Ovary (tissue), 10 donors: ENCODE measurements at places on chromosomes 12 and 14. TPM values are rescaled to one million over a fixed set of nuclear protein-coding genes. Genes with fewer than 3 reads are reported as not detected.

- peak overlapping the region; percentile 95 for H3K4me3 ChIP-seq
- DNase-seq = no peak
- peaks cover 9% of the 10 kb centered on the region for H3K4me1 ChIP-seq
Measured at GRCh38 chr14:93185349-93185720, 218 bp downstream of the LYSET start.

The FKBP3 gene
- 40.7 TPM for total RNA-seq

The DNAAF2 gene
- total RNA-seq = 6.6 TPM

DNA sequence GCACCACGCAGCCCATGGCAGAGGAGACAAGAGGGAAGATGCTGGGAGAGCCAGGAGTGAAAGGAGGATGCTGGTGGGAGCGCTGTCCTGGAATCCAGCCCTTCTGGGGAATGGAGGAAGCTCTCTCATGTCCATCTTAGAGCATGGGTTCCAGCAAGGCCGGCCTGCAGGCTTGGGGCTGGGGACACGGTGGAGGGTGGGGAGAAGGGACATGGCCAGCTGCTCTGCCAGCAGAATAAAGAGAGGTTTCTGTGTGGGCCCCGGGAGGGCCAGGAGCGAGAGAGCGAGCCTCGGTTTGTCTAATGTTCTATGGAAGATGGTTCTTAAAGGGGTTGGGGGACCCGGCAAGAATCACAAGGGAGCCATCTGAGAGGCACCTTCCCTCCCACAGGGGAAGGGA, 60.2 kb downstream of the RIMBP2 start:
- no peak overlapping the region for H3K4me3 ChIP-seq
- no peak for DNase-seq
- H3K4me1 ChIP-seq = no peaks in the 10 kb centered on the region
- H3K27ac ChIP-seq = no peak overlapping the region

GRCh38 chr14:73245480-73246325, 8.4 kb downstream of the PAPLN start:
- no peak overlapping the region for H3K27ac ChIP-seq
- no peaks in the 10 kb centered on the region for H3K36me3 ChIP-seq
- no peak for DNase-seq
- H3K4me1 ChIP-seq = peaks cover 7% of the 10 kb centered on the region
- peak overlapping the region; percentile 35 for H3K4me3 ChIP-seq
- H3K27me3 ChIP-seq = no peaks in the 10 kb centered on the region

The PCED1B gene
- 13.0 TPM for total RNA-seq

The CLEC1B gene
- total RNA-seq = not detected

DNA sequence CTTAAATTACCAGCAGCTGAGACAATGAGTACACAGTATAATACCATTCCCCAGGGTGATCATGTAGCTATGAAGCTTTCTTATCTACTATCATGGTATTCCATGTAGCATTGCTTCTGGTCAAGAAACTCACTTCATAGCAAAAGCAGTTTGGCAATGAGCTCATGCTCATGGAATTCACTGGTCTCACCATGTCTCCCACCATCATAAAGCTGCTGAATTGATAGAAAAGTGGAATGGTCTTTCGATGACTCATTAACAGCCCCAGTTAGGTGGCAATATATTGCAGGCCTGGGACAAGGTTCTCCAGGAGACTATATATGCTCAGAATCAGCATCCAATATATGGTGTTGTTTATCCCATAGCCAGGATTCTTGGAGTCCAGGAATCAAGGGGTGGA, 553.7 kb downstream of the FOXG1 start:
- H3K4me1 ChIP-seq = no peaks in the 10 kb centered on the region
- no peaks in the 10 kb centered on the region for H3K27me3 ChIP-seq
- H3K36me3 ChIP-seq = no peaks in the 10 kb centered on the region

GRCh38 chr12:120653611-120654010, 13.2 kb downstream of the CABP1 start:
- no peak overlapping the region for H3K4me3 ChIP-seq
- no peaks in the 10 kb centered on the region for H3K36me3 ChIP-seq
- DNase-seq = no peak
- no peak overlapping the region for H3K27ac ChIP-seq

GRCh38 chr12:53505555-53506449, 1.5 kb downstream of the NPFF start:
- H3K27ac ChIP-seq = no peak overlapping the region
- peaks cover 14% of the 10 kb centered on the region for H3K4me1 ChIP-seq
- H3K36me3 ChIP-seq = no peaks in the 10 kb centered on the region
- no peak for DNase-seq

GRCh38 chr12:28891126-28891525, 258.0 kb upstream of the FAR2 start:
- no peak overlapping the region for H3K27ac ChIP-seq
- no peak overlapping the region for H3K4me3 ChIP-seq
- H3K4me1 ChIP-seq = no peaks in the 10 kb centered on the region
- no peak for DNase-seq
- no peaks in the 10 kb centered on the region for H3K27me3 ChIP-seq
- no peaks in the 10 kb centered on the region for H3K36me3 ChIP-seq

- no peak for DNase-seq
- H3K4me1 ChIP-seq = peaks cover 2% of the 10 kb centered on the region
- H3K27me3 ChIP-seq = no peaks in the 10 kb centered on the region
- no peaks in the 10 kb centered on the region for H3K36me3 ChIP-seq
- no peak overlapping the region for H3K4me3 ChIP-seq
- H3K27ac ChIP-seq = peak overlapping the region; percentile 22
Measured at GRCh38 chr14:31388687-31389413, 31.5 kb downstream of the HEATR5A start.

GRCh38 chr12:31594681-31595080, 3.7 kb upstream of the DENND5B start:
- no peaks in the 10 kb centered on the region for H3K27me3 ChIP-seq
- no peak overlapping the region for H3K27ac ChIP-seq
- H3K4me3 ChIP-seq = no peak overlapping the region

DNA sequence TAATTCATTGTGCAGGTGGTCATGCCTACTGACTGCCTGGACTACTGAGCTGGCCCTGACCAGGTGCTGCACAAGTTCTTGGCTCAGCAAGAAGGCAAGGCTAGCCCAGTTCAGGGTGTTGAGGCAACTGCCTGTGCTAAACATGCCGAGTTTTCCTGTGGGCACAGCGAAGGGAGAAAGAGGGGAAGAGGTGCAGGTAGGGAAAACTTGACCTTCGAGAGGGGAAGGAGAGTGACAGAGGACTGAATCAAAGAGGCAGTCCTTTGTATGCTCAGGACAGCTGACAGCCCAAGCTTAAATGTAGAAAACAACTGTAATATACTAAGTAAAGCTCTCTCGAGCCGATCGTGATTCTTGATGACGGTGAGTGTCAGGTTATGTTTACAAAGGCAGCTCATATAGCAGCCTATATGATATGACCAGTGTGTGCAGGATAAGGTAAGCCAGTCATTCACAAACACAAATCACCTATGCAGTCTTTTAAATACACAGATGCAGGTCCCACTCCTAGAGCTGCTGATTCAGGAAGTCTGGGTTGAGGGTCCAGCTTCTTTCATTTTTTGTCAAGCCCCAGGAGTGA, 2.6 kb downstream of the IRAK3 start:
- no peak for DNase-seq
- no peaks in the 10 kb centered on the region for H3K27me3 ChIP-seq
- no peak overlapping the region for H3K4me3 ChIP-seq

The LTB4R gene
- total RNA-seq = 7.6 TPM

The B3GNT4 gene
- total RNA-seq = not detected

- H3K4me3 ChIP-seq = no peak overlapping the region
- no peak for DNase-seq
- no peaks in the 10 kb centered on the region for H3K4me1 ChIP-seq
- no peaks in the 10 kb centered on the region for H3K36me3 ChIP-seq
- H3K27ac ChIP-seq = no peak overlapping the region
Measured at GRCh38 chr12:25501549-25501948, 51.5 kb downstream of the LMNTD1 start.

GRCh38 chr12:65123435-65124063, 2.4 kb upstream of the WIF1 start:
- no peak for DNase-seq
- no peaks in the 10 kb centered on the region for H3K27me3 ChIP-seq
- H3K36me3 ChIP-seq = no peaks in the 10 kb centered on the region

The CD27 gene
- total RNA-seq = not detected

DNA sequence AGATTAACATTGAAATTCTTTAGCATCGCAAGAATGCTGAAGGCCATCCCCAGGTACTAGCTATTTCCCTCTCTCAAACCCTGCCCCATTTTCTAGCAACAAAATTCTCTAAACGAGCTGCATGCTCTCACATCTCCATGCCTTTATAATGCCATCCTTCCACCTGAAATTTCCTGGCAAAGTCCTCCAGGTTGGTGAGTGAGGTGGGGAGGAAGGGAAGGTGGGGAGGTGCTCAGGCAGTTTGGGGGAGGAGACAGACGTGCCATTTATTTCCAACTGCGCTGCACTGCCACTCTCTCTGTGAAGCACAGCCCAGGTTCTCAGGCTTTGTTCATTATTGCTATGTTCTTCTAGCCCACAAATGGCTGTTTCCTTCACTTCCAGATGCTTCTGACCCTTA, 208.4 kb downstream of the PAWR start:
- H3K4me3 ChIP-seq = no peak overlapping the region
- no peak for DNase-seq
- no peaks in the 10 kb centered on the region for H3K27me3 ChIP-seq
- no peak overlapping the region for H3K27ac ChIP-seq
- H3K36me3 ChIP-seq = no peaks in the 10 kb centered on the region
- no peaks in the 10 kb centered on the region for H3K4me1 ChIP-seq

DNA sequence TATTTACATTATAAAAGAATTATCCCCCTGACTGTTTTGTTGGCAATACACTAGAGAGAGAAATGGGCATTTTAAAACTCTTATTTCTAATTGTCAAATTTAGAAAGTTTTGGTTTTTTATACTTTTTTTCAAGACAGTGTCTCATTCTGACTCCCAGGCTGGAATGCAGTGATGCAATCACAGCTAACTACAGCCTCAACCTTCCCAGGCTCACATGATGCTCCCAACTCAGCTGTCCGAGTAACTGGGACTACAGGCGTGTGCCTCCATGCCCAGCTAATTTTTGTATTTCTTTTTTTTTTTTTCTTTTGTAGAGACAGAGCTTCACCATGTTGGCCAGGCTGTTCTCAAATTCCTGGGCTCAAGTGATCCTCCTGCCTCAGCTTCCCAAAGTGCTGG, 8.3 kb upstream of the OR11H6 start:
- no peak overlapping the region for H3K27ac ChIP-seq
- H3K4me1 ChIP-seq = no peaks in the 10 kb centered on the region
- no peaks in the 10 kb centered on the region for H3K27me3 ChIP-seq
- no peak for DNase-seq
- no peaks in the 10 kb centered on the region for H3K36me3 ChIP-seq

DNA sequence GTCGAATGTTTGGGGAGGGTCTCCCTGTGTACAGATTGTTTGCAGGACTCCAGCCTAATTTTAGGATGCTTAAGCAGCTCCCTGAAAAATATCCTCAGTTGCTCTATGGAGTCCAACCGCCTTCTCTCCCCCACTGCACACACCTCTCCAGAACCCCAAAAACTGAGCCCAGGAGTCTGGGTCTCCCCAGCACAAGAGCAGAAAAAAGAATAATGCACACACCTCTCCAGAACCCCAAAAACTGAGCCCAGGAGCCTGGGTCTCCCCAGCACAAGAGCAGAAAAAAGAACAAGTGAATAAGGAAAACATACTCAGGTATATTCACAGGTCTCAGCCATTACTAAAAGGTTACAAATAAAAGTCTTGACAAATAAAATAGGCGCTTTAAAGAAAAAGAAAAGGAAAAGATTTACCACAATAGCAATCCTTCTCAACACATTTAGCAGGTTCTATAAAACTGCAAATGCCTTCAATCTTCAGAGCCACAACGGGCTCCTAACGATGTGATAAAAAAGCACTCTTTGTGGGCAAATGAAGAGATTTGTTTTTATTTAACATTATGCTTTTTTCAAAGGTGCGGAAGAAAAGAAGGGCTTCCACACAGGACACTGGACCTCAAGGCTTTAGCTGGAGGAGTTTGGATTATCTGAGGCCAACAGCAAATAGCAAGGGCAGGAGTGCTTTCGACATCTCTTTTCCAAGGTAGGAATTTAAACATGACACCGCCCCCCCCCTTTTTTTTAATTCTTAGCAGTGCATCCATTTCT, 8.2 kb downstream of the BCL11B start:
- H3K27ac ChIP-seq = no peak overlapping the region
- H3K4me3 ChIP-seq = no peak overlapping the region
- no peaks in the 10 kb centered on the region for H3K27me3 ChIP-seq
- H3K4me1 ChIP-seq = no peaks in the 10 kb centered on the region
- H3K36me3 ChIP-seq = no peaks in the 10 kb centered on the region
- no peak for DNase-seq

- H3K36me3 ChIP-seq = no peaks in the 10 kb centered on the region
- no peak for DNase-seq
- H3K27me3 ChIP-seq = no peaks in the 10 kb centered on the region
- H3K4me3 ChIP-seq = no peak overlapping the region
Measured at GRCh38 chr12:68036642-68037041, 47.4 kb downstream of the IFNG-AS1 start.

DNA sequence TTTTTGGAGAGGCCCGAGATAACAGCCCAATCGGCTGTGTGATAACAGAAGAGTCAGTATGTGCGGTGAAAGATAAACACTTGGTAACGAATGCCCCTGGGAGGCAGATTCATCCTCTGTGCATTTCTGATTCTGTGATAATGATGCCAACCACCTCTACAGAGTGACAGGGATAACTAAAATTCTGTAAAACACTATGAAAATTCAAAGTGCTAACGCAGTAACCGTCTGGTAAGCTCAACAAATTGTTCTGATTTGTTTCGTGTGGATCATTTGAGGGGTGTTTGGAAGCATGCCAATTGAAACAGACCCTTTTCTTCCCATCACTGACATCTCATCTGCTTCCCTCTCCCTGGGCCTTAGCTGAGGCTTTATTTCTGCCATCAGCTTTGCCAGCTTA, 76.3 kb downstream of the ESR2 start:
- peaks cover 10% of the 10 kb centered on the region for H3K4me1 ChIP-seq
- no peaks in the 10 kb centered on the region for H3K36me3 ChIP-seq
- peak overlapping the region; percentile 41 for H3K27ac ChIP-seq
- no peak overlapping the region for H3K4me3 ChIP-seq

DNA sequence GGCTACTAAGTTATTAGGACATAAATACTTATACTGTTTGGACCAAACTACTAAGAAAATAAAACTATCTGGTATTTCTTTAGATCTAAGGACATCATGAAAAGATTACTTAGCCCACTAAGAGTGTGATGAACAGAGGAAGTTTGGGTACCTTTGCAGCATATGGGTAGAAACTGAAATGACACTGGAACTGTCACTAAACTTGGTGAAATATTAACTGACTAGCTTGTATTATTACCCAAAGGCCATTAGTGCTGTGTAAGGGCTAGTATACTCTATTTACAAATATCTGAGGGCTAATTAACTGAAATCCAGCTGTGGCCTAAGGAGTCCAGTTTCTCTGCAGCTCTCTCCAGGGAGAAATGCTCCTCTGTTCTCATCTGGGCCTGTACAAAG, 45.5 kb downstream of the PAWR start:
- peaks cover 2% of the 10 kb centered on the region for H3K4me1 ChIP-seq
- no peaks in the 10 kb centered on the region for H3K36me3 ChIP-seq
- H3K4me3 ChIP-seq = no peak overlapping the region
- no peak for DNase-seq
- H3K27ac ChIP-seq = no peak overlapping the region
- no peaks in the 10 kb centered on the region for H3K27me3 ChIP-seq

The TMEM233 gene
- total RNA-seq = 0.69 TPM
